ENCODE measurements at places on chromosomes 3 and 15. TPM values are rescaled to one million over a fixed set of nuclear protein-coding genes. Genes with fewer than 3 reads are reported as not detected.

SYNPR gene
- total RNA-seq: 0.59 TPM

KBTBD13 gene
- not detected for total RNA-seq

ECE2 gene
- 0.15 TPM for total RNA-seq

RHO gene
- total RNA-seq: not detected

GPR149 gene
- total RNA-seq: not detected

CACNA2D2 gene
- total RNA-seq: 9.5 TPM

SLC38A3 gene
- 0.77 TPM for total RNA-seq

NPTN gene
- total RNA-seq: 84.4 TPM

- no peak overlapping the region for H3K4me3 ChIP-seq
- no peaks in the 10 kb centered on the region for H3K36me3 ChIP-seq
- no peaks in the 10 kb centered on the region for H3K27me3 ChIP-seq
- no peak overlapping the region for H3K27ac ChIP-seq
- H3K4me1 ChIP-seq: peaks cover 22% of the 10 kb centered on the region
- DNase-seq: peak; percentile 40
Measured at GRCh38 chr15:99981839-99982658, 248.8 kb upstream of the LYSMD4 start.

DNA sequence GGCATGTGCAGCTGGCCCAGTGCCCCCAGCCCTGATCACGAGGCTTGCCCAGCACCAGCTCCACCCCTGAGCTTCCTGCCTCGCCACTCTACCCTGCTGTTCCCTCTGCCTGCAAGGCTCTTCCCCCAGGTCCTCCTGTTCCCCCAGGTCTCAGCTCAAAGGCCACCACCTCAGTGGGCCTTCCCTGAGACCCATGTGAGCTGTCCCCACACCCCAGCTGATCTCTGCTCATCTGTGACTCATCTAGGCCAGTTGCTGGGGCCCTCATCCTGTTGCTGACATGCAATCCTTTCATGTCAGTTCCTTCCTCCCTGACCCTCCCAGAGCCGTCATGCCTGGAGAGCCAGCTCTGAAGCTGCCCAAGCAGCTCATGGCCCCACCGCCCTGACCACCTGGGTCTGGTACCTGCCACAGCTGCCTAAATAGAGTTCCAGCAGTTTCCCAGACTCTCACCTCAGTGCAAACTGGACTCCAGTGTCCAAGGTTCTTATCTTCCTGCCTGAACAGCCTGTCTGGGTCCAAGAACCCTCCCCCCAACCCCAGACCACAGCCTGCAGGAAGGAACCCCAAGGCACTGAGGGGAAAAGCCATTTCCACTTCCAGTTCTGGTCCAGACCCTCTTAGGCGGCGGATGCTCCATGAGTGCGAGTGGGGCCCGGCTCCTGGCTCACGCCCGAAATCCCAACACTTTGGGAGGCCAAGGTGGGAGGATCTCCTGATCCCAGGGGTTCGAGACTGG, 116.6 kb upstream of the IQSEC1 start:
- no peaks in the 10 kb centered on the region for H3K27me3 ChIP-seq
- no peaks in the 10 kb centered on the region for H3K36me3 ChIP-seq
- H3K4me3 ChIP-seq: no peak overlapping the region
- H3K27ac ChIP-seq: no peak overlapping the region

DNA sequence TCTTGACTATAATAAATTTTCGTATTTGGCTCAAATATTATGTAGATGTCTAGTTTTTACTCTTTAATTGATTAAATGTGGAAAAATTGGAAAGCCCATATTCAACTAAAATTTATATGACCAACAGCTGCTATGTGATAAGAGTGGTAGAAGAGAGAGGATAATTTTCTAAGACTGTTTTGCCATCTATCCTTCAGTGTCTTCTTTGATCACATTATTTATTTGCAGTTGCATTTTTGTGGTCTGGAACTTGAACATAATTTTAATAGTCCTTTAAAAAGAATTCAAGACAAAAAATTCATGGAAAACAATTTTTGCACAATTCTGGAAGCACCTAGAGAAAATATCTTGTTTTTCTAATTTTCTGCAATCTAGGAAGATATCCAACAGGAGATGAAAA, 213.3 kb upstream of the THBS1 start:
- H3K4me3 ChIP-seq: no peak overlapping the region
- no peaks in the 10 kb centered on the region for H3K27me3 ChIP-seq
- no peaks in the 10 kb centered on the region for H3K36me3 ChIP-seq
- H3K4me1 ChIP-seq: no peaks in the 10 kb centered on the region
- no peak for DNase-seq
- H3K27ac ChIP-seq: no peak overlapping the region

DNA sequence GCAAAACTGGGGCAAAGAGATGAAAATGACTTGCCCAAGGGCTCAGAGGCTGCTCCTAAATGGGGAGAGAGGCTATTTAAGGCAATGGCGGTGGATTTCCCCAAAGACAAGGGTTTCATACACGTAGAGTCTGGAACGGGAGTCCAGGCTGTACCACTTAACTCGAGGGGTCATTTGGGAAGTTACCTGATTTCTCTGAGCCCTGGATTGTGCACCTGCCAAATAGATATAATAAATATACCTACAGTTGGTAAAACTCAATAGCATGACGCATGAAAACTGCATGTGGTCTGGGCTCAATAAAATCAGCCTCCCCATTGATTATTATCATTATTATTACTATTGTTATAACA, 1.3 kb upstream of the ITPR1 start:
- DNase-seq: no peak
- H3K27ac ChIP-seq: no peak overlapping the region
- H3K27me3 ChIP-seq: peaks cover 62% of the 10 kb centered on the region
- no peaks in the 10 kb centered on the region for H3K36me3 ChIP-seq
- peak overlapping the region; percentile 73 for H3K4me3 ChIP-seq

- no peaks in the 10 kb centered on the region for H3K4me1 ChIP-seq
- no peak for DNase-seq
- H3K27ac ChIP-seq: no peak overlapping the region
- no peaks in the 10 kb centered on the region for H3K36me3 ChIP-seq
- no peaks in the 10 kb centered on the region for H3K27me3 ChIP-seq
Measured at GRCh38 chr3:2212206-2212605, 113.5 kb downstream of the CNTN4 start.

DNA sequence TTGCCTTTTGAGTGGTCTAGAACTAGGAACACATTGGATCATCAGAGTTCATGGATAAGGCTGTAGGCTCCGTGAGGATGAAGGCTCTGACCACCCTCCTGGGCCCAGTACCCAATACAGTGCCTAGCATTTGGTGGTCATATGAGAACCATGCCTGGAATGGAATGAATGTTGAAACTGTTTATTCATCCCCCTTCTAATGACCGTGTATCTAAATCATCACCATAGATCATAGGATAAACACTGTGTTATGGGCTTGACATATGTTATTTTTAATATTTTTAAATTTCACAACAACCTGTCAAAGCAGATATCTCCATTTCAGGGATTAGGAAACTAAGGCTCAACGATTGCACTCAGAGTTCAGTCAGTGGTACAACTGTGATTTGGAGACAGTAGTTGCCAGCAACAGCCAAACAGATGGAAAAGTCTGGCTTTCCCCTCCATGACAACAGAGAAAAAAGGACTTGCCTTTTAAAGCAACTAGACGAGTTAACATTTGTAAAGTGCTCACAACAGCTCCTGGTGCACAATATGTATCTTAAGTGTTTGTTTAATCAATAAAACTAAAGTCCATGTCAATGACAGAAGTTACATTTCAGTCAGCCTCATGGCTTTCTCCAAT, 89.6 kb downstream of the TMEM266 start:
- H3K27ac ChIP-seq: no peak overlapping the region
- no peak for DNase-seq
- H3K4me3 ChIP-seq: no peak overlapping the region
- no peaks in the 10 kb centered on the region for H3K36me3 ChIP-seq
- peaks cover 9% of the 10 kb centered on the region for H3K4me1 ChIP-seq
- H3K27me3 ChIP-seq: peaks cover 10% of the 10 kb centered on the region

DNA sequence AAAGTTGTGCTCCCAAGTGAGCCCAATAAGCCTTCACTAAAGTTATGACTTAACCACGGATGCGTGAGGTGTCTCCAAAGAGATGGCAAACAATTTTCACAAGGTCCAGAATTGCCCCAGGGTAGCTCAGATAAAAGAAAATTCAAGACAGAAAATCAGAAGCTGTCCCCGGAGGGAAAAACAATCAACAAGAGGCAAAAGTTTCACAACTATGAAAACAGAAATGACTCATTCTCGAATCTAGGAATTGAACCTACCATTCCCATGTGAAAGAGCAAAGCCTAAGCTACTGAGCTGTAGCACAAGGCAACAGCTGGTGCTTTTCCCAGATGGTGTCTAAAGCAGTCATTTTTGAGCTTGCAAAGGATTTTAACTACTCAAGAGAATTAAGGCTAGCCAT, 33.5 kb upstream of the MKRN3 start:
- DNase-seq: no peak

GRCh38 chr3:41323467-41324155, 124.3 kb downstream of the CTNNB1 start:
- DNase-seq: no peak
- H3K27me3 ChIP-seq: no peaks in the 10 kb centered on the region
- no peak overlapping the region for H3K4me3 ChIP-seq

DNA sequence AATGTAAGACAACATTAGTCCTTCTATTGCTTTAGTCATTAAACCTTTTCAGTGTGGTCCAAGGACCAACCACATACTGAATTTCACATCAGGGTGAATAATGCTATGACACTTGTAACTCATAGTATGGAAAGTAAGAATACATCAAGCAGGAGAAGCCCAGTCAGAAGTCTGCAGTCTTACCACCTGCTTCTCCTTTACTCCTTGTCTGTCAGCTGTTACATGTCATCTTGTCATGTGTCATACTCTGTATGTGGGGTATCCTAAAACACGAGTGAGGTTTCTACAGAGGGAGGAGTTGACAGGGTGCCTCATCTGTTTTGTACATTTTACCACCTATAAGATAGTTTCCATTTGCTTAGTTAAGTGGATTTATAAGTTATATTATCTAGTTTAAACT, 32.8 kb upstream of the EID1 start:
- no peaks in the 10 kb centered on the region for H3K27me3 ChIP-seq
- H3K4me3 ChIP-seq: no peak overlapping the region
- H3K4me1 ChIP-seq: no peaks in the 10 kb centered on the region
- no peaks in the 10 kb centered on the region for H3K36me3 ChIP-seq

DNA sequence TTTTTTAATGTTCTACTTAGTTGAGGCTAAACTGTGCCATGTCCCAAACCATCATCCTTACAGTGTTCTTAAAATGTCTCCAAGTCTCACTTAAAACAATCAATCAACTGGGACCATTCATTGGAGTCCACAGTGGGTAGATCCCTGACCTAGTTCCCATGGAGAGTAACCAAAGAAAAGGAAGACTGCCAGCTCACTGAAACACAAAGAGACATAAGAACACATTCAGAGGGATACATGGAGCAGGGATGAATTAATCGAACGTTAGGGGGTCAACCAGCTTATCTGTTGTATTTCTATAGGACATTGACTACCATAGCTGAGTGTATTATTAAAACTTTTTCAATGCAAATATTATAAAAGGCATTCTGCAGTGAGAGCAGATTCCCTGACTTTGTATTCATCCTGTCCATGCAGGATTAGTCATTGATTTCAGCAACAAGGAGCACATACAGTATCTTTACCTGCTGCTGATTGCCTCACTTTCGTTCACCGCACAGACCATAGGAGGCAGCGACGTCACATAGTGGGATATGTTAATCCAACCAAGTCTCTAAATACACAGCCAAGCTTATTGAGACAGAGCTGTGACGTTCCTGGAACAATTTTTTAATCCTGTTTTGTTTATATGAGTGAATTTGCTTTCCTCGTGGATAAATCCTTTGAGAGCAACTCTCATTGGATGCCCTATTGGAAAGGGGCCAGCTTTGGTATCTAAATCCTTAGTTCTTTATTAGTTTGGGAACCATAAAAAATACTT, 364.9 kb upstream of the RBMS3 start:
- H3K4me1 ChIP-seq: peaks cover 49% of the 10 kb centered on the region
- DNase-seq: peak; percentile 65
- no peak overlapping the region for H3K4me3 ChIP-seq
- no peaks in the 10 kb centered on the region for H3K36me3 ChIP-seq
- peak overlapping the region; percentile 56 for H3K27ac ChIP-seq

DNA sequence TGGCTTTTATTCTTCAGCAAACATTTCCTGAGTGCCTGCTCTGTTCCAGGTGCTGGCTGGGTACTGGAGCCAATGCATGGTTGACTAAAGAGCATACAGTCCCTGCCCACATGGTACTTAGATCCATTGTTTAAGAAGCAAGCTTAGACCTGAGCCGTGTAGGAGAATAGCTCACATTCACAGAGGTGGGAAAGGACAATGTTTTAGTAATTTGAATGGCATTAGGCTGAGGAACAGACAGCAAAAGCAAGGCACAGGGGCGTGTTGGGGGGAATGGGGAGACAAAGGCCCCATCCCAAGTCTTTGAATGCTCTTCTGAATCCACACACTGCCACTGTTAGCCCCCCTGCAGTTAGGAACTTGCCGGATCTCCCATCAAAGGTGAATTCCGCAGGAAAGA, 388.2 kb upstream of the RGMA start:
- H3K4me1 ChIP-seq: peaks cover 37% of the 10 kb centered on the region
- H3K36me3 ChIP-seq: no peaks in the 10 kb centered on the region
- peak; percentile 90 for DNase-seq
- H3K4me3 ChIP-seq: peak overlapping the region; percentile 13
- peak overlapping the region; percentile 80 for H3K27ac ChIP-seq

- H3K27ac ChIP-seq: no peak overlapping the region
- DNase-seq: no peak
- H3K27me3 ChIP-seq: no peaks in the 10 kb centered on the region
- no peak overlapping the region for H3K4me3 ChIP-seq
- no peaks in the 10 kb centered on the region for H3K4me1 ChIP-seq
Measured at GRCh38 chr3:191065181-191065805, 133.7 kb upstream of the OSTN start.

- no peak overlapping the region for H3K4me3 ChIP-seq
- DNase-seq: no peak
- H3K27ac ChIP-seq: no peak overlapping the region
- no peaks in the 10 kb centered on the region for H3K36me3 ChIP-seq
Measured at GRCh38 chr3:17355591-17355990, 386.8 kb downstream of the TBC1D5 start.

- no peak overlapping the region for H3K27ac ChIP-seq
- peaks cover 15% of the 10 kb centered on the region for H3K4me1 ChIP-seq
- H3K36me3 ChIP-seq: no peaks in the 10 kb centered on the region
- H3K27me3 ChIP-seq: peaks cover 12% of the 10 kb centered on the region
- DNase-seq: no peak
- peak overlapping the region; percentile 42 for H3K4me3 ChIP-seq
Measured at GRCh38 chr15:70584441-70584837, 178.9 kb downstream of the UACA start.

DNA sequence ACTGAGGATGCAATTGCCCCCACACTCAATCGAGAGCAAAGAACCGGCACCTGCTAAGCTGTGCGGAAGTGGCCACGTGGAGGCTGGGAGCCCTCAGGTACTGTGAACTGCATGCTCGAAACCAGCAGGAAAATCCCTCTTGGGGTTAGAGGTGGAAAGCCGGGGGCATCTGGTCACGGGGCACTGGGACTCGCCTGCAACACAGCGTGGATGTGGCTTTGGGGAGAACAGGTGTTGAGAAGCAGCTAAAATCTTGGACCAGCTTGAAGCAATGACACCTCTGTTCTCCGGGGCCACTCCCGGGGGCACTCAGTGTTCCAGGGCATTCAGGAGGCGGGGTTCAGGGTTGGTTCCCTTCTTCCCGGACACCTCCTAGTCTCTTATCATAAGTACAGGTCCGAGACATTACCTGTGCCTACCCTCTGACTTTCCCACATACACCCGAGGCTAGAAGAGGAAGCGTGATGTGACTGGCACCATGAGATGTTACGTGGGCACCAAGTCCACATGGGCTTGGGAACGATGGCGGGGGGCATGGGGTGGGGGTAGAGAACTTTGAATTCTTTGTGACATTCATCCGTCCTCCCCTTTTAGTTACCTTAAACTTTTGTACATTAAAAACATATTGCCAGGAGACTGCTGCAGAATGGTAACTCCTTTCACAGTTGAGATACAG, 172.0 kb downstream of the ADAMTS17 start:
- DNase-seq: no peak
- no peak overlapping the region for H3K27ac ChIP-seq
- no peaks in the 10 kb centered on the region for H3K36me3 ChIP-seq
- H3K4me3 ChIP-seq: no peak overlapping the region

All from neural progenitor cell (in vitro differentiated cells).